CD4-positive, alpha-beta T cell treated with Interleukin-15 for 4 hours (primary cell): ENCODE measurements at places on chromosomes 6 and 20.

DNA sequence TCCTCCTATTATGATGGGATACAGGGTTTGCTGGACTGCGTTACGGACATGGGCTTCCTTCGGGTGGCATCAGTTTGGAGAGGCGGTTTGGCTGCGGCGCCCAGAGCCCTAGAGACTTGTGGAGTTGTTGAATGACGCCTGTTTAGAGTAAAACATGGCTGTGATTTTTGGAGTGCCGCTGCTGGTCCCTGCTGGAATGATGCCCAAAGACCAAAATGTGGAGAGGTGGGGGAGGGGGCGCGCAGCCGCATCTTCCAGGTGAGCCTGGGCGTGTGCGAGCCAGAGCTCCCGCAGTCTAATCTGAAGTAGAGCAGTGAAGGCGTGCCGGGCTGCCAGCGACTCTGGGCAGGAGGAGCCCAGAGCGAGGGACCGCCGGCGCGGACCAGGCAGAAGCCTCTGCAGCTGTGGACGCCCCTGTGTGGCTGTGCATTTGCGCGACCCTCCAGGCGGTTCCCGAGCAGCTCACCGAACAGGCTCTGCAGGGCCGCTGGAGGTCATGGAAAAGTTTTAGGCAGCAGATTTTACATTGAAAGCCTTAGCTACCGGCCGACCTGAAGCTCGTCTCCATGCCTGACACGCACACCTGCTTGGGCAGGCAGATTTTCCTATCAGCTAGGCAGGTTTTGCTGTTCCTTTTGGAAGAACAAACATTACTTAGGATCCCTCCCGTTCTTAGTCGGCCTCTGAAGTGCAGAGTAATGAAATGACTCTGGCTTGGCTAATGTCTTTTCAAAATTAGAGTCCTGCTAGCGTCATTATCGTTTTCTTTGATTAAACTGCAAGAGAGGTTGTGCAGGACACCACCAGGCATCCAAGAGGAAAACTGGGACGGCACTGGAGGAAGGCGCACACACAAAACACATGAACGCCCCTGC, 298.2 kb downstream of the PHACTR1 start:
- no peak for DNase-seq

DNA sequence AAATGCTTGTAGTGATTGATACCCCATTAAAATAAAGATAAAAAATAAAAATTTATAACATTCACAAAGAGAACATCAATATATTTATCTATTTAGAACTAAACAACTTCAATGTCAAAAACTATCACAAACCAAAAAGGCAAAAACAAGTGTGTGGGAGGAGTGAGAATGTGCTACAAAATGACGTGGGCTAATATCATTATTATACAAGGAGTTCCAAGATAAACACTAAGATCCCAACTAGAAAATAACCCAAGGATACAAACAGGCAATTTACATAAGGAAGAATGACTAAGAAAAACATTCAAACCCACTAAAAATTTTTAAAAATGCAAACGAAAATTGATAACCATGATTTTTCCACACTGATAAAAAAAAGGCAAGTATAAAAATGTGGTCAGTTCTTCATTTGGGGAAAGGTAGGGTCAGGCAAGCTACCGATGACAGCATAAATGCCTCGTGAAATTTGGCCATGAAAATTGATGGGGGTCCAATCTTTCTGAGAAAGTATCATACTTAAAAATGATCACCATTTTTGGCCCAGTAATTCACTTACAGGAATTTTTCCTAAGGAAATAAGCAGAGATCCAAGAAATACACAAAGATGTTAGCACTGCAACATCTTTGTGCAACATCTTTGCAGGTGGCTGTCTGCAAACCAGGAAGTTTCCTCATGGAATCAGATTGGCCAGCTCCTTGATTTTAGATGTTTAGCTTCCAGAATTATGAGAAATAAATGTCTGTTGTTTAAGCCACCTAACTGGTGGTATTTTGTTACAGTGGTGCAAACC, 140.2 kb downstream of the TMEM200A start:
- DNase-seq = no peak

- peak; percentile 82 for DNase-seq
These were observed 36.9 kb downstream of the B4GALT5 start for GRCh38 chr20:49676581-49677291.

DNA sequence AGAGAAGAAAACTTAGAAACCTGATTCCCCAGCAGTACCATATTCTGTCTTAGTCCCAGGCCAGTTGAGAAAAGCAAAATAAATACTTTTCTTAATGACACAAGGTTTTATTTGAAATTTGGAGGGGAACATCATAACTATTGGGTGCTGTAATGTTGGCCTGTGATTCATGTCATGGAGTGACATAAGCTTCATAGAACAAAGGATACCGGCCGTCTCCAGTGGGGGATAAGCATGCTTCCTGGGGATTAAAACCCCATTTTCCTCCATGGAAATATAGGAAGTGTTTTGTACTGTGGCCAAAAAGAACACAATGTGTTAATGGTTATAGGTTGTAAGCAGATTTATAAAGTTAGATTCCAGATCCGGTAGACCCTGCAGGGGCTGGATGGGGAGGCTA, 18.0 kb downstream of the MTHFD1L start:
- DNase-seq = no peak

- no peak for DNase-seq
These were observed 322.0 kb downstream of the PAX1 start for GRCh38 chr20:22027423-22027822.

- no peak for DNase-seq
These were observed 85.7 kb downstream of the GINS1 start for GRCh38 chr20:25493137-25493536.

DNA sequence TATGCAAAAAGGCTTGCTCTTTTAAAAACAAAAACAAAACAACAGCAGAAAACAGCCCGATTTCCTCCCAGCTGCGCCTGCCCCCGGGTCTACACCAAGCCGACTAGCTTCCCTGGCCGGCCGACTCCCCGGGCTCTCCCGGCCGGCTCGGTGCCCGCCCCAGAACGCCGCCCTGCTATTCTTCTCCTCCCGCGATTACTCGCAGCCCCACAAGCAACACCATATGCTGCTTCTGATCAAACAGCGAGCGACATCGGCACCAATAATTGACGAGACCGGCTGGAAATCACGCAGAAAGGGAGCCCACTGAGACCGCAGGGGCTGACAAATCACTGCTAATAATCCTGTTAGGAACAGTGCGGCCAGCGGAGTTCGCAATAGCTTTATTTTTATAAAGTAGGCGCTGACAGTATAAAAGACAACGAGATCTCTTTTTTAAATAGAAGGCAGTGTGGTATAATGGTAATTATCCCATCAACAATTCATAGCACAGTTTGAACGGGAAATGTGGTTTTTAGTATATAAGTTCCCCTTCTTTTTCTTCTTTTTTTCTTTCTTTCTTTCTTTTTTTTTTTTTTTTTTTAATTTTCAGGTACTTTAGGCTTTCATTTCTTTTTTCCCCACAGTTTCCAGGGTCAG, 3.3 kb downstream of the SIM1 start:
- no peak for DNase-seq
